ENCODE measurements at places on chromosomes 12 and 14. TPM values are rescaled to one million over a fixed set of nuclear protein-coding genes. Genes with fewer than 3 reads are reported as not detected.
A peak's percentile ranks its signal among the peaks of the same experiment; 100 is the strongest.

The GALNT16 gene
- 4.2 TPM for polyA plus RNA-seq

DNA sequence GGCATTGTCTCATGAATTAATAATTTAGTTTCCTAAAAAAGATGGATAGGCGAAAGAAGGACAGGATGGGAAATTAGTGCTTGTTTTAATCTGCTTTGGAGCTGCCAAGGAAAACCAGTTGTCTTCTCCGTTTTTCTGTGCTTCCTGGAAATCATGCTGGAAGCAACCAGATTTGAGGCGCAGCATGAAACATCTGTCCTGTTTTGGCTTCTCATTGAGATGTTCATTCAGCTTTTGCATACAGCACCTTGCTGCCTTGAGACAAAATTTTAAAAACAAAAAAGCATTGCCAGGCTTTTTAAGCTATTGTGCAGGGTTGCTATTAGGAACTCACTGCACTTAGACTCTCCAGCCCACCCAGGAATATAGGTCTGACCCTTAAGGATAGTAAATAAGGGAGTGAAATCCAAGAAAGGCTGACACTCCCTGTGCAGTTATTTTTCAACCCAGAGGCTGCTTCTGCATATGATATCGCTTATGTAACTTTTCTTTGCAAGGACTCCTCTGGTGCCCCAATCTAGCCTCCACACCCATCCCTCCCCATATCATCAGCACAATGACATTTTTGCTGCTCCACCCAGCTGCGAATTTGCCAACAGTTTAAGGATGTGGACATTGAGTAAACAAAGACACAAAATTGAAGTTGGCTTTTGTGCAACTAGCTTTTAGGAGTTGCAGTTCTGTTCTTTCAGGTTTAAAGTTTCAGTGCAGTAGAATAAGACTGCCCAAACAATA lies 46.9 kb upstream of the MDM1 start:
- no peak for DNase-seq

- no peak for DNase-seq
These were observed 1092.8 kb upstream of the SEL1L start for GRCh38 chr14:82626156-82627066.

The PDZRN4 gene
- 6.3 TPM for polyA plus RNA-seq

- no peak for DNase-seq
These were observed 225.8 kb downstream of the C12orf42 start for GRCh38 chr12:103269946-103270345.

The EXOC3L4 gene
- 3.8 TPM for polyA plus RNA-seq

- no peak for DNase-seq
These were observed 318.1 kb upstream of the RTL1 start for GRCh38 chr14:101221549-101222160.

The P2RX7 gene
- 0.72 TPM for polyA plus RNA-seq

The SYNDIG1L gene
- polyA plus RNA-seq: 0.39 TPM

GRCh38 chr12:46675736-46676135 lies 150.1 kb downstream of the SLC38A4 start:
- DNase-seq: peak; percentile 22

GRCh38 chr14:83491091-83491490 lies 1957.4 kb upstream of the SEL1L start:
- DNase-seq: no peak

The NCOR2 gene
- 70.1 TPM for polyA plus RNA-seq

DNA sequence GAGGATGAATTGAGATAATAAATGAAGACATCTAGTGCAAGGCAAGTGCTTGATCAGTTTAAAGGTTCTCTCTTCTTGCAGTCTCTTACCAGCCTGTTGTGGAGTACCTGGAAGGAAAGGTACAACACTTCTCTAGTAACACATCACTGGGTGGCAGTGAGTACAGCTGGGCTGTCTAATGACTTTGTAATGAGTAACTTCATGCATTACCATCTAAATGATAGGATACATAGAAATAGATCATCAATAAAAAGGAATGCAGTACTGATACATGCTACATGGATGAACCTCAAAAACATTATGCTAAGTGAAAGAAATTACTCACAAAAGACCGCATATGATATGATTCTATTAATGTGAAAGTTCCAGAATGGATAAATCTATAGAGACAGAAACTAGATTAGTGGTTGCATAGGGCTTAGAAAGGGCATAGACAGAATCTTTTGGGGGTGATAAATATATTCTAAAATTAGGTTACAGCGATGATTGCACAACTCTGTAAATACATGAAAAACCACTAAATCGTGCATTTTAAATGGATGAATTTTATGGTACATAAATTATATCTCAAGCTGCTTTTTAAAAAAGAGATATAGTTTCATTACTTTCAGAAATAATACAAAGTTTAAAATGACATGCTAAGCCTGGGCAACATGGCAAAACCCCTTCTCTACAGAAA lies 224.4 kb downstream of the CHST11 start:
- DNase-seq: no peak

DNA sequence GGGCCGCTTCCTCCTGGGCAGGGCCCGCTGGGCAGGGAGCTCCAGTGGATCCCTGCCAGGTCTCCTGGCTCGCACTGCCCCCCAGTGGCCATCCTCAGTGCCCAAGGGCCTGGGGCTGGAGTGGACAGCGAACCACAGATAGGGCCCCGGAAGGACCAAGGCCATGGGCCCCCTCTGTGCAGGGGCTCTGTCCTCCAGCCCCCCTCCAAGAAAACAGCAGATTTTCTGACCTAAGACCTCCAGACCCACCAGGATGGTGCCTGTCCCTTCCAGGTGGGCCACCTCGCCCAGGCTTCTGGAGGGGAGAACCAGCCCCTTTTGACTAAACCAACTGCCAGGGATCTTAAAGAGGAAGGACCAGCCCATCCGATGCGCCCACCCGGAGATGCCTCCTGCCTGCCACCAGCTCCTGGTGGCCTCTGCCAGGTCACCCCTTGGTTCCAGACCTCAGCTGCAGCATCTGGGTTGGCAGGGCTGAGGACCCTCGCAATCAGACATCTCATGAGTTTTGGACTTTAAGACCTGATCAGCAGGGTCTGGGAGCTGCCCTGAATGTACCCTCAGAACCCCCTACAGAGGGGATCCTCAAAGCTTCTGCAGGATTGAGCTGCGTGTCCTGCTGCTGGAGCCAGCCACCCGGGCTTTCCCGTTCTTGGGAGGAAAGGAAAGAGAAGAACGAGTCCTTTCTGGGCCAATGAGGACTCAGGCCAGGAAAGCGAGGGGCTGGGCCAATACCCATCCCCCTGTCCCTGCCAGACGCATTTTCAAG lies 325.8 kb upstream of the DIO3 start:
- peak; percentile 28 for DNase-seq

The KRT74 gene
- polyA plus RNA-seq: not detected

- DNase-seq: no peak
These were observed 14.8 kb upstream of the LRTM2 start for GRCh38 chr12:1805441-1806081.

The KRT73 gene
- polyA plus RNA-seq: not detected

GRCh38 chr14:60051721-60052221 lies 40.0 kb upstream of the PCNX4 start:
- peak; percentile 31 for DNase-seq

The TRIAP1 gene
- polyA plus RNA-seq: 46.5 TPM

The RDH12 gene
- polyA plus RNA-seq: 0.87 TPM

The MEG3 gene
- polyA plus RNA-seq: 87.8 TPM

The SYCP3 gene
- polyA plus RNA-seq: 2.0 TPM

- no peak for DNase-seq
These were observed 322.9 kb downstream of the DAD1 start for GRCh38 chr14:22266142-22266442.

GRCh38 chr12:116600959-116601918 lies 42.1 kb downstream of the MAP1LC3B2 start:
- DNase-seq: no peak

DNA sequence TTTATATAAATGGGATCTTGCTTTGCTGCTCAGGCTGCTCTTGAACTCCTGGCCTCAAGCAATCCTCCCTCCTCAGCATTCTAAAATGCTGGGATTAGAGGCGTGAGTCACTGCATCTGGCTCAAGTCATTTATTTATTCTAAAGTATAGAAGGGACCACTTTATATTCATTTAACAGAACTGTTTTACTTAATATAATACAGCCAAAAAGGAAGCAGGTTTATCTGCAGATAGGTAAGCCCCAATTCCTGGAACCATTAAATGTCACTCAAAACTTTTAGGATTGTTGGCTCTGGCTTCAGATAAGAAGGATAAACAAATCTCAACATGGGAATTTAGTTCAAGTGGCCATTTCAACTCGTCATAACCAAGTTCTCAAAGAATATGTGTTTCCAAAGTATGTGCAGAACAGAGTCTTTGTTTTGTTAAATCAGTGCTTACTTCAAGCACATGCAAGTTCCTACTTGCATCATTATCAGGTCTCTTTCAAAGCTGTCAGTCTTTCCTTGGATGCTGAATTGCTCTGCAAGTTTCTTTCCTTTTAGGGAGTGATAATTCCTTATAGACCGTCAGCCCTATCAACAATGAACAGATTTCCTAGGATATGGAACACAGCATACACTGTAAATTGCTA lies 60.4 kb downstream of the KITLG start:
- DNase-seq: no peak

The RD3L gene
- not detected for polyA plus RNA-seq

DNA sequence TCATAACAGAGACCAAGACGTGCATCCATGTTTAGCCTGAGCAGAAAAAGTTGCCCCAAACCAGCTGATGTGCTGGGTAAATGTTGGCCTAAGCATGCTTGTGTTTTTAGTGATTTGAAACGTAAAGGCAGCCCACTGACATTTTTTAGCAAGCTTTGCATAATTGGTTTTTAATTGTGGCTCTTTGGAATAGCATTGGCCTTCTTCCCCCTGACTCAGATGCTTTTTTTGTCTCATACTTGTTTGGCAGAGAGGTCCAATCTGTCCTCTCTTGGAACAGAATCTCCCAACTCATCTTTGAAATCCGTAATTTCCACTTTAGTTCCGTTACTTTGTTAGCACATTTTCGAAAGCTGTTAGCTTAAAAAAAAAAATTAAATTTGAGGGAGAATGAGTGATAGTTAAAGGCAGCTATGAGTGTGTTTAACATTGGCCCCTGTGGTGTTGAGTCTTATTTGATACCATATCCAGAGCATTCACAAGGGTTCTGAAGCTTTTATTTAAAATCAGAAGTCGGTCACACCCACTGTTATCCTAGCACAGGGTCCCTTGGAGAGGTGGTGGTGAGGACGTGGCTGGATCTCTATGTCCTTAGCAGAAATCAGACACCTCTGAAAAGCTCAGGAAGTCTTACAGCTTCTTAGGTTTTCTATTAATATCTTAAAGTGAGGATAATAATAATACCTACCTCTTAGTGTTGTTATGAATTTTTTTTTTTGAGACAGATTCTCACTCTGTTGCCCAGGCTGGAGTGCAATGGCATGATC lies 15.6 kb downstream of the JDP2 start:
- DNase-seq: no peak
